ENCODE measurements at places on chromosomes 3 and 15. TPM values are rescaled to one million over a fixed set of nuclear protein-coding genes. Genes with fewer than 3 reads are reported as not detected.

GRCh38 chr15:56587686-56588085, 122.7 kb upstream of the MNS1 start:
- no peak for DNase-seq
- no peak overlapping the region for H3K4me3 ChIP-seq
- H3K27me3 ChIP-seq, result no peaks in the 10 kb centered on the region
- H3K4me1 ChIP-seq, result no peaks in the 10 kb centered on the region

Gene SNTN
- not detected for total RNA-seq

- no peaks in the 10 kb centered on the region for H3K36me3 ChIP-seq
- no peak overlapping the region for H3K27ac ChIP-seq
- H3K4me3 ChIP-seq, result no peak overlapping the region
- no peaks in the 10 kb centered on the region for H3K4me1 ChIP-seq
- H3K27me3 ChIP-seq, result no peaks in the 10 kb centered on the region
- DNase-seq, result no peak
These were observed 126.1 kb downstream of the SERPINI1 start for GRCh38 chr3:167861649-167862048.

Gene NAALADL2
- total RNA-seq, result not detected

- H3K27me3 ChIP-seq, result peaks cover 13% of the 10 kb centered on the region
- no peak overlapping the region for H3K27ac ChIP-seq
- no peak for DNase-seq
- no peak overlapping the region for H3K4me3 ChIP-seq
These were observed 301.2 kb downstream of the MECOM start for GRCh38 chr3:169362301-169362700.

DNA sequence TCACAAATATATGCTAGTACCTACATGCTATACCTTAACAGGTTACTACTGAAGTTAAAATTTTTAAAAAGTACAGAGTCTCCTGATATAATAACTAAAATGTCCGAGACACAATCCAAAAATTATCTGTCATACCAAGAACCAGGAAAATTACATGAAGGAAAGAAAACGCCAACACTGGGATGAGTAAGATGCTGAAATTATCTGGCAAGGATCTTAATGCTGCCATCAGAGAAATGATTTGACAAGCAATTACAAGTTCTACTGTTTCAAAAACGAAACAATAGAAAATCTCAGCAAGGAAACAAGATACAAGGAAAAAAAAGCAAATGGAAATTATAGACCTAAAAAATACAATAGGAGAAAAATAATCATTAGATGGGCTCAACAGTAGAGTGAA, 92.5 kb downstream of the UBE3A start:
- no peak overlapping the region for H3K27ac ChIP-seq
- H3K4me1 ChIP-seq, result peaks cover 5% of the 10 kb centered on the region
- no peak overlapping the region for H3K4me3 ChIP-seq
- peaks cover 88% of the 10 kb centered on the region for H3K36me3 ChIP-seq
- DNase-seq, result no peak

DNA sequence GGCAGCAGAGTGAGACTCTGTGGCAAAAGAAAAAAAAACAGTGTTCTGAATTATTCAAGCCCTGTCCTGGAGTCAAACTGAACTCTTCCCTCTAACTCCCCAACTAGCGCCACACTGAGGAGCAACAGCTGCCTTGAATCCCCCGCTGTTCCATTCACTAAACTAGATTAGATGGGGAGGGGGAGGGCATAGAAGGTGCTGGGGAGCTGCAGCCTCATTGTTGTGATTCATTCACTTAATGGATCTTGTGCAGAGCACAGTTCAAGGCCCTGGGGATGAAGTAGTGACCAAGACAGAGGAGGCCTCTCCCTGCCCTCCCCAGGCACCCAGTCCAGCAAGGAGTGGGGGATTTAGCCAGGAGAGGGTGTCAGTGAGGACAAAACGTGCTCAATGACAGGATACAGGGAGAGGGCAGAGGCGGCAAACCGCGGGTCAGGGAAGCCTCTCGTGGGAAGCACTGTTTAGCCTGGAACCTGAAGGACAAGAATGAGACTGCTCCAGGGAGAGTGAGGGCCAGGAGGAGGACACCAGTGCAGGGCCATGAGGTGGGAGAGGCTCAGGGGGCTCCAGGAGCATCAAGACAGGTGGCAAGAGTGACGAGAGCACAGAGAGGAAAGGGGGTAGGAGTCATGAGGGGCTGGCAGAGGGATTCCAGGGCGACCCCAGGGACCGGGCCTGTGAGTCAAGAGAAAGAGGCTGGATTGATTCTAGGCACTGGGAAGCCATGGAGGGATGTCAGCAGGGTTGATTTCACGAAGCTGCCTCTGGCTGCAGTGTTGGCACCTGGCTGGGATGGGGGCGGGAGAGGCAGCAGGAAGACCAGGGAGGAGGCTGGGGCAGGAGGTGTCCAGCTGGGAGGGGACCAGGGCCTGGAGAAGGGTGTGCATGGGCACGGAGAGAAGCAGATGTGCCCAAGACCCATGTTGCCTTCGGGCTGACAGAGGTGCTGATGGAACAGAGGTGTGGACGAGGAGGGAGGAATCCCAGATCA, 31.4 kb downstream of the ALS2CL start:
- no peaks in the 10 kb centered on the region for H3K36me3 ChIP-seq
- H3K27ac ChIP-seq, result no peak overlapping the region
- no peaks in the 10 kb centered on the region for H3K4me1 ChIP-seq
- H3K4me3 ChIP-seq, result no peak overlapping the region
- DNase-seq, result no peak
- H3K27me3 ChIP-seq, result no peaks in the 10 kb centered on the region

Gene UCN2
- not detected for total RNA-seq

DNA sequence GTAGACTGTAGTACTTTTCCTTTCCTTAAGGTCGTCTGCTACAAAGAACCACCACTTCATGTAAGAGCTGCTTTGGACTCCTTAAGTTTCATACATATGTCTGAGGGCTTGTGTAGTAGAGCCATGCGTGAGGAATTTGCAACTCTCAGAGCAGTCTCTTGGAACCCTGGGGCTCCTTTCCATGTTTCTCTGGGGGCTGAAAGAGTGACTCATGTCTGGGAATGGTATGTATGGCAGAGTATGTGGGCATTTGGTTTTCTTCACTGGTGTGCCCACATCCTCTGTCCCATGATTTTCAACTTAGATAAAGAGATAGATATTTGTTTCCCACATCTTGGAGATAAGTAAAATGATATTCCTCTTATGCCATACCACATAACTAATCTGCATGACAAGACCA, 20.6 kb upstream of the RBM5 start:
- no peak for DNase-seq
- no peaks in the 10 kb centered on the region for H3K27me3 ChIP-seq
- H3K4me1 ChIP-seq, result no peaks in the 10 kb centered on the region
- H3K27ac ChIP-seq, result no peak overlapping the region
- H3K36me3 ChIP-seq, result peaks cover 47% of the 10 kb centered on the region

DNA sequence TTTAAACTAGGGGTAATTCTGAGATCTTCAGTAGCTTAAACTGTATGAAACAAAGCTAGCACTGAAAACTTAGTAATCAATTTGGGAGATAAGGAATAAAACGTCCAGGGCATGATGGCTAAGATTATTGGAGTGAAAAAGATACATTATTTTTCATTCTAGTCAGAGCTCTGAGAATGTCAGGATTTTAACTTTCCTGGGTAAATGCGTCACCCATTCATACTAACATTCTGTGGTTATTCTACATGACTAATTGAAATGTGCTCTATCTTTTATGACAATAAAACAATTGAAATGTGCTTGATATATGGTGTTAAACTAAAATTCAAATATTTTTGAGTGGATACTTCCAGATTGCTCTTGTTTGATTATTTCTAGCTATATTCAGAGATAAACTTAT, 626.0 kb downstream of the EDEM1 start:
- no peak overlapping the region for H3K27ac ChIP-seq
- no peaks in the 10 kb centered on the region for H3K36me3 ChIP-seq
- no peak for DNase-seq
- H3K4me1 ChIP-seq, result no peaks in the 10 kb centered on the region
- no peaks in the 10 kb centered on the region for H3K27me3 ChIP-seq
- no peak overlapping the region for H3K4me3 ChIP-seq

Gene THBS1
- 0.57 TPM for total RNA-seq

DNA sequence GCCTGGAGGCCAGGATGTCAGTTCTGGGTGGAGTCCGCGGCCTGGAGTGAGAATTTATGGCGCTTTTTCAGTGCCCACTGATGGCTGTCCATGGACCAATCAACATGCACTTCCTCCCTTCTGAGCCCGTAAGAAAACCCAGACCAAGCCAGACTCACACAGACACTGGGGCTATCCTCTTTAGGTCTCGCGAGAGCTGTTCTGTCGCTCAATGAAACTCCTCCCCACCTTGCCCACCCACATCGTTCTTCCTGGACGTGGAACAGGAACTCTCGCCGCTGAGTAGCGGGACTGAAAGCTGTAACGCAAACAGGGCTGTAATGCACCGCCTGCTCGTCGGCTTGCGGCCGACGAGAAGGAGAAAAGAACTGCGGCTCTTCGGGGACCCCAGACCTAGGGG, 833.0 kb upstream of the CADM2 start:
- H3K4me1 ChIP-seq, result no peaks in the 10 kb centered on the region
- H3K4me3 ChIP-seq, result no peak overlapping the region
- no peaks in the 10 kb centered on the region for H3K36me3 ChIP-seq
- no peaks in the 10 kb centered on the region for H3K27me3 ChIP-seq
- no peak overlapping the region for H3K27ac ChIP-seq
- DNase-seq, result no peak

DNA sequence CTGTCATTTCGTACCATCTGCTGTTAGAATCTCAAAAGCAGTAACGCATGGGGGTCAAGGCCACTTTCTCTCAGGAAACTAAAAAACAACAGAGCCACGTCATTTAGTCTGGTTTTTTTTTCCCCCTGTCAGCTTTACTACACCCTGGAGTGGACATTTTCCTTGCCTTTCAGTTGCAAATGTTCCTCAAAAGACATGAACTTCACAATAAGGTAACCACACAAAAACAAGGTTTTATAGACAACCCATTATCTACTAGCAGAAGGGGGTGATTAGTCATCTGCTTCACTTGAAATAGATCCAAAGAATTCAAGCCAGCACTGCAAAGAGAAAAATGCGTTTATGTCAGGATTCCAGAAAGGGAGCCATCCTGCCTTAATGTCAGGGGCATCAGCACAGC, 171.8 kb upstream of the CDIN1 start:
- no peaks in the 10 kb centered on the region for H3K4me1 ChIP-seq
- no peaks in the 10 kb centered on the region for H3K36me3 ChIP-seq
- DNase-seq, result no peak
- H3K27me3 ChIP-seq, result no peaks in the 10 kb centered on the region

GRCh38 chr15:71329497-71330260, 214.4 kb downstream of the THSD4 start:
- H3K4me3 ChIP-seq, result no peak overlapping the region
- no peak for DNase-seq
- H3K36me3 ChIP-seq, result no peaks in the 10 kb centered on the region
- H3K27me3 ChIP-seq, result peaks cover 2% of the 10 kb centered on the region
- no peak overlapping the region for H3K27ac ChIP-seq

- H3K27me3 ChIP-seq, result no peaks in the 10 kb centered on the region
- no peaks in the 10 kb centered on the region for H3K4me1 ChIP-seq
- no peaks in the 10 kb centered on the region for H3K36me3 ChIP-seq
- H3K27ac ChIP-seq, result no peak overlapping the region
- DNase-seq, result no peak
- H3K4me3 ChIP-seq, result no peak overlapping the region
These were observed 172.1 kb upstream of the LRRN1 start for GRCh38 chr3:3627114-3627513.

DNA sequence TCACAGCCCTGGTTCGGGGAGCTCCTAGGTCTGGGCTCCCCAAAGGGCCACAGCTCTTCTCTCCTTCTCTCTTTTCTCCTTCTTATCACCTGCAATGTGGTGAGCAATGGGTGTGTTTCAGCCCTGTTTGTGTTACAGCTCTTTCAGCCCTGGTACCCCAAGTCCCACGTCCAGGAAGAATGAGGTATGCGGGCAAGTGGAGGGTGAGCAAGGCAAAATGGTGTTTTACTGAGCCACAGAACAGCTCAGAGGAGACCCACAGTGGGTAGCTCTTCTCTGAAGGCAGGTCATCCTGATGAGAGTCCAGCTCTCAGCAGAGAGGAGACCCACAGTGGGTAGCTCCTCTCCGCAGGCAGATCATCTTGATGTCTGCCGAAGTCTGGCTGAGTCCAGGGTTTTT, 86.8 kb downstream of the BFSP2 start:
- H3K36me3 ChIP-seq, result no peaks in the 10 kb centered on the region
- no peak overlapping the region for H3K4me3 ChIP-seq
- H3K27ac ChIP-seq, result no peak overlapping the region
- no peak for DNase-seq

DNA sequence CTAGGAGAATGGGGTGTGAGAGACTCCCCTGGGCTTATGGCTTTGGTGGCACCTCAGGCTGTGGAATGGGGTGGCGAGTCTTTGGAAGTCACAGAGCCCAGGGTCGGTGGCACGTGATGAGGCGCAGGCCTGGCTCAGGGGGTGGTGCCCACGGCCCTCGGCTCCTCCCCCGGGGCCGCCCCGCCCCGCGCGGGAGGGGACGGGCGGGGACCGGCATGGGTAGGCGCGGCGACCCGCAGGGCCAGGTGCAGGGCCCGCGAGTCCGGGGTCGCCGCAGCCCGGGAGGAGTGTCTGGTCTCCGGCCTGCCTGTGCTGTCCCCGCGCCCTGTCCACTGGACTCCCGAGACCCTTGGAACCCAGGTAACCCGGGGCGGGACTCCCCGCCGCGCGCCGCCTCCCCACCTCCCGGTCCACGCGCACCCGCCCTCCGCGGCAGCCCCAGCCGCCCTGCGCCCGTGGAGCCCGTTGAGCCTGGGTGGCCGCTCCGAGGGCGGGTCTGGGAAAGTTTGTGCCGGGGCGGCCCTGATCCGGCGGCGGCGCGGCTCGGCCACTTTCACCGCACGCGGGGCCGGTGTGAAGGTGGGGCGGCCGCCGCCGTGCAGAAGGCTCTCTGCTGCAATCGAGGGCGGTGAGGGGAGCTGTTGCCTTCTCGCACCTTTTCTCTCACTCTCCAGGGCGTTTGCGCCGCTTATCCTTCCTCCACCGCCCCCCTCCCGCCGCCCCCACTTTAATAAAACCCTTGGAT, at the start of gene PAQR5:
Gene PAQR5 (plus strand): TSS at position 216 of the 745 bp plus-strand sequence. CDS start 61,169 bp downstream, outside the sequence.
- no peak within 1 kb of the TSS for H3K4me3 ChIP-seq
- peak; percentile 36 for DNase-seq
- peaks cover 3% of the 10 kb centered on the region for H3K4me1 ChIP-seq
- H3K36me3 ChIP-seq, result no peaks in the 10 kb centered on the region
- H3K27me3 ChIP-seq, result peaks cover 48% of the 10 kb centered on the region

Gene CAMK2N2
- 0.25 TPM for total RNA-seq

- H3K27ac ChIP-seq, result no peak overlapping the region
- H3K27me3 ChIP-seq, result peaks cover 22% of the 10 kb centered on the region
- H3K36me3 ChIP-seq, result no peaks in the 10 kb centered on the region
- H3K4me3 ChIP-seq, result no peak overlapping the region
- DNase-seq, result no peak
These were observed 4.0 kb downstream of the ITGA11 start for GRCh38 chr15:68427963-68428362.

DNA sequence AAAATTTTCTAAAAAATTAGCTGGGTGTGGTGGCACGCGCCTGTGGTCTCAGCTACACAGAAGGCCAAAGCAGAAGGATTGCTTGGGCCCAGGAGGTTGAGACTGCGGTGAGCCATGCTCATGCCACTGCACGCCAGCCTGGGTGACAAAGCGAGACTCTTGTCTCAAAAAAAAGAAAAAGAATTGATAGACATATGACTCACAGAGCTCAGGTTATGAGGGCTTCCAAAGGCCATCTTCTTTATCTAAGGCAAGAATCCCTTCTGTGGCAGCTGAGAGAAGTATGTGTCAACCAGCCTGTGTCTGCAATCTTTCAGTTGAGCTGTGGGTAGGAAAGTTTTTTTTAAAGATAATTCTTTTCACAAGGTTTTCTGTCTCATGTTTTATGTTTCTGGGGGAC, 53.9 kb downstream of the MRPS25 start:
- peak; percentile 23 for DNase-seq
- H3K4me1 ChIP-seq, result peaks cover 7% of the 10 kb centered on the region
- peaks cover 27% of the 10 kb centered on the region for H3K36me3 ChIP-seq
- H3K4me3 ChIP-seq, result no peak overlapping the region
- no peaks in the 10 kb centered on the region for H3K27me3 ChIP-seq

Gene CNTN4
- total RNA-seq, result not detected

Data from activated CD4-positive, alpha-beta T cell treated with anti-CD3 and anti-CD28 coated beads for 36 hours (primary cell).